ENCODE measurements at places on chromosomes 6 and 20.

- DNase-seq: no peak
Observed at GRCh38 chr6:78538002-78538401, 329.3 kb upstream of the IRAK1BP1 start.

GRCh38 chr20:21027569-21027968 lies 78.6 kb downstream of the LINC00237 start:
- DNase-seq: peak; percentile 54

GRCh38 chr6:170205534-170206316 lies 85.2 kb downstream of the DLL1 start:
- no peak for DNase-seq

GRCh38 chr20:5827098-5827853 lies 77.1 kb downstream of the SHLD1 start:
- no peak for DNase-seq

DNA sequence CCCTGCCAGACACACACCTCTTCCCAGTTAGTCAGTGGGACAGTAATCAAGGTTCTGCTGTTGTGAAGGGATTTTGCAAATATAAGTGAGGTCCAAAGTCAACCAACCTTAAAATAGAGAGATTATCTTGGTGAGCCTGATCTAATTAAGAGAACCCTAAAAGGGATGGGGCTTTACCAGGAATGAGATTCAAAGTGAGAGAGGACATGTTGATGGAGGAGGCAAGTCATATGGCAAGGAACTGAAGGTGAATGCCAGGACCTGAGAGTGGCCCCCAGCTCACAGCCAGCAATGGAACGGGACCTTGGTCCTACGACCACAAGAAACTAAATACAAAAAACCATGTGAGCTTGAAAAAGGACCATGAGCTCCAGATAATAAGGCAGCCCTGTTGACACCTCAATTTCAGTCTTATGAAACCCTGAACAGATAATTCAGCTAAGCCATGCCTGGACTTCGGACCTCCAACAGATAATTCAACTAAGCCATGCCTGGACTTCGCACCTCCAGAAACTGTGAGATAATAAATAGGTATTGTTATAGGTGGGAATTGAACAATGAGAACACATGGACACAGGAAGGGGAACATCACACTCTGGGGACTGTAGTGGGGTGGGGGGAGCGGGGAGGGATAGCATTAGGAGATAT lies 253.4 kb downstream of the GMPR start:
- no peak for DNase-seq

- no peak for DNase-seq
Observed at GRCh38 chr6:5531853-5532375, 270.6 kb downstream of the FARS2 start.

DNA sequence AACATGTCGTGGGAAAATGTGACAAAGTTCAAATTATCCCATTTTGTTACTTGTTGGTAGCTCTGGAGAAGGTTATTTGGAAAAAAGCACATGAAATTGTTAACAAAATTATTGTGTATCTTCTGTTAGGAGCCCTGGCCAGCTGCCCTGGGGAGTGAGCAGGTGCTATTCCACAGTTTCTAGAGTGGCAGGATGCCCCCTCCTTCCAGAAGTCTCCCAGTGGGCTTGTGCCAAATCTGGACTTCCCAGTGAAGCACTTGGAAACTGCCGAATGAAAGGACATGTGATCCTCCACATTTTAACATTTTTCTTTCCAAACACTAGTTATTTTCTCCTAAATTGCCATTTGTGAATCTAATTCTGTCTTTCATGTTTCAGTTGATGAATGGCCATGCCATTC lies 66.9 kb upstream of the CLDN20 start:
- no peak for DNase-seq

Data from HCT116 (cell line).